ENCODE measurements at places on chromosomes 12 and 14.

GRCh38 chr14:104309657-104310369, 171.4 kb downstream of the KIF26A start:
- no peak for DNase-seq

- no peak for DNase-seq
Observed at GRCh38 chr12:48004053-48004941, at the start of gene COL2A1. Gene COL2A1, minus strand, starts transcription at chr12:48004476. Its CDS starts 155 bp downstream, at chr12:48004321.

DNA sequence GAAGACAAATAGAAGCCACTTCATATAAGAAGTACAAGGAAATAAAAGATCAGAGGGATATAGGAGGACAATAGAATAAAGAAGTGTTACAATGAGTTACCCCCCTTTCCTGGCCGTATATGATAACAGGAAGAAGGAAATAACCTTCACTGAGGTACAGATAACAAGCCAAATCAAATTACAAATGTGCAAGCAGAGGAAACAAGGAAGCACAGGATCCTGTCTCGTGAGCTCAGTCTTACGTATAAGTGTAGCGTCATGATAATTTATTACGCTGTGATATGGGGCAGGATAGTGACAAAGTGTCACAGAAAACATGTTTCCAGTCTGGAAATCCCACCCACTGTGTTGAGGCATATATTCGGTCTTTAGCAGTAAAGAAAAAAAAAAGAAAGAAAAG, 26.5 kb downstream of the CRACR2A start:
- DNase-seq, result no peak

- no peak for DNase-seq
Observed at GRCh38 chr12:27220055-27220987, 23.8 kb upstream of the STK38L start.

DNA sequence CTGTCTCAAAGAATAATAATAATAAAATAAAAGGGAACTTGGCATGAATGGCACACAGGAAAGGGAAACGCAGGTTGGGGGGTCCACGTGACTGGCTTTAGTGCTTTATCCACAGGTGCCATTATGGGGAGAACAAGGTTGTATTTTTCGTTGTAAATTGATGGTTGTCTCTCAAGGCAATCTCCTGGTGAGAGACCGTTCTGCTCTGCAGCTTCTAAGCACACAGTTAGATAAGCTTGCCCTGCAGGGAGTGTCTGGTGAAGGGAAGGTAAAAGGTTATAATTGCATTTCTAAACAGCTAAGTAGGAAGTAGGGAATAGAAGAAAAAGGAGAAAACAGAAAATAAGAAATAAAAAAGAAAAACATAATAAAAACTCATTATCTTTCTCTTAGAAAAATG, 69.1 kb upstream of the CPSF6 start:
- DNase-seq, result no peak

DNA sequence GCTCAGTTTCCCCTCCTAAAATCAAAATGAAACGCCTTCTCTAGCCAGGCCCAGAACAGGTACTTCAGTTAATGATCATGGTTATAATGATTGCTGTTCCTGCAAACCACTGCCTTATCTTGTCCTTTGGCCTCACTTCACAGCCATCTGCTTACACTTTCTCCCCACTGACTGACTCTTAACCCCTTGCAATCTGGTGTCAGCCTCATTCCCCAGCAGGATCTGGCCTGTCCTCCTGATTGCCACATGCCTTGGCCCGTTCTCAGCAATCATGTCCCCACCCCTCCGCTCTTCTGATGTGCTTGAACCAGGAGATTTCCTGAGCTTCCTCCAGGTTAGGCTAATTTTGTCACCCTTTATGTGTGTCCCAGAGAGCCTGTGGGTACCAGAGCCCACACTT, 64.5 kb downstream of the KCNA1 start:
- DNase-seq, result no peak

GRCh38 chr12:4771172-4771959, 51.2 kb downstream of the GALNT8 start:
- no peak for DNase-seq

DNA sequence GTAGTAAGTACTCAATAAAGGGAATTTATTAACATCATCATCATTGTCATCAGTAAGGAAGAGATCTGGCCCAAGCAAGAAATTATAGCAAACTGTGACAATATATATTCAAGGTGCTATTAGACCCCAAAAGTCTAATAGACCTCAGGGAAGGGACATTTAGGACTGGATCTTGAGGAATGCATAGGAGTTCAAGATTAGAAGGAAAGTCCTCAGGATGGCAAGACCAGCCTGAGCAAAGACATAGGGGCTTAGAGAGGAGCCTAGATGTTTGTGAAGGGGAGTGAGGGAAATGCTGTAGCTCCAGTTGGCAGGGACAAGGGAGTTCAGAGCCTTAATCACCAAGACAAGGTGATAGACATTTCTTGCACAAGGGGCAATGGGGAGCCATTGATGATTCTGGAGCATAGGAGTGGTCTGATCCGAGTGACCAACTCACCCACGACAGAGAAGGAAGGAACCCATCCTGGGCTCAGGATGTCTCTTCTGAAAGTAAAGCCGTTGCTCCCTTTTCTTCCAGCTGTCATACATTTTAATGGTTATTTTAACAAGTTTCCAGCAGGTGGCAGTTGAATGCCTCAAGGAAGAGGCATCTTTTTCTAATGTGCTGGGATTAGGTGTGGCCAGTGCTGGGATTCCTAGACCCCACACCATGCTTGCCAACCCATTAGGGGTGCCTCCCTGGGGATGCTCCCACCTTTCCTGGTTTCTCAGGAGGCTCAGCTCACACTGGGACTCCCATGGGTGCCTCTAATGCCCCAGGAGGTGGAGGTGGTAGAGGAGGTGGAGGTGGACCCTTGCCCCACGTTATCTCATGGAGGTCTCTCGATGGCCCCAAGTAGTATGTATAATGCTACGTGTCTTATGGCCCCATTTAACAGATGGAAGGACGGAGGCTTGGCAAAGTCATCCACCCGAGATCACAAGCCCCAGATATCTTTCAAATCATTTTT, 37.8 kb downstream of the PHETA1 start:
- DNase-seq, result no peak

DNA sequence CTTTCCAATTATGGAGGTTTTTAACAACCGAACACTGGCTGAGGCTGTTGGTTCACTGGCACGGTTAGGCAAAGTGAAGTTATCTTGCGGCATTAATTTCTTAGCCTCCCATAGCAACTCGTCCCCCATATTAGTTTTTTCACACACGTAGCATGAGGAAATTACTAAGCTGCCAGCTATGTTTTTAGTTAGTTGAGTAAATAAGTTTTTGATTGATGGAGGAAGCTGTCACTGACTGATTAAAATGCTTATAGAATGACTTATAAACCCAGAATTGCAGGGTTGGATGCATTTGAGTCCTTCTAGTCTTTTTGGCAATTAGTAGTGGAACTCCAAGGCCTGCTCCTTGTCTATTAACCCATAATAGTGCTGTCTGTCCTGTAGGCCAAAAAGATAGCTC, 97.1 kb downstream of the ALG10 start:
- DNase-seq, result no peak

DNA sequence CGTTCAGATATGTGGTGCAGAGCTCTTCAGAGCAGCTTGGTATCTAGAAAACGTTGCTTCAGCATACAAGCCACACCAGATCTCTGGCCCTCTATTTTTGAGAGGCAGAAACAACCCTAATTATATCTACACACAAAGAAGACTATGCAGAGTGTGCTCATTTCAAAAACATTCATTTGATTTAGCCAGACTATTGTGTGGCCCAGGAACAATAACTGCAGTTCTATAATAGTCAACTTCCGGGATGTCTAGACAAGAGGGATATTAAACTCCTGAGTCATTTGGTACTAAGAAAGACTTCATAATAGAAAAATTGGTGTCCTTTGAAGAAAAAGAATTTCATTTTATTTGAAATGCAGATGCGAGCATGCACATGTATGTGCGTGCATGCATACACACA, 153.8 kb downstream of the PELI2 start:
- DNase-seq, result no peak

GRCh38 chr14:69635981-69636639, 24.7 kb downstream of the SUSD6 start:
- DNase-seq, result no peak

DNA sequence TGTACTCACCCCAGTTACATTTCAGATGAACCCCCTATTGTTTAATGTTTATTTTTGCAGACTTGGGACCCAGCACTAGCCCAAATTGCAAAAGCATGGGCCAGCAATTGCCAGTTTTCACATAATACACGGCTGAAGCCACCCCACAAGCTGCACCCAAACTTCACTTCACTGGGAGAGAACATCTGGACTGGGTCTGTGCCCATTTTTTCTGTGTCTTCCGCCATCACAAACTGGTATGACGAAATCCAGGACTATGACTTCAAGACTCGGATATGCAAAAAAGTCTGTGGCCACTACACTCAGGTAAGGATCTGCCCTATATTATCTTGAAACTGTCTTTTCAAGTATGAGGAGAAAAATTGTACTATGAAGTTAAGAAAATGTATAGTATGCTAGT, 1.2 kb downstream of the GLIPR1 start:
- no peak for DNase-seq

DNA sequence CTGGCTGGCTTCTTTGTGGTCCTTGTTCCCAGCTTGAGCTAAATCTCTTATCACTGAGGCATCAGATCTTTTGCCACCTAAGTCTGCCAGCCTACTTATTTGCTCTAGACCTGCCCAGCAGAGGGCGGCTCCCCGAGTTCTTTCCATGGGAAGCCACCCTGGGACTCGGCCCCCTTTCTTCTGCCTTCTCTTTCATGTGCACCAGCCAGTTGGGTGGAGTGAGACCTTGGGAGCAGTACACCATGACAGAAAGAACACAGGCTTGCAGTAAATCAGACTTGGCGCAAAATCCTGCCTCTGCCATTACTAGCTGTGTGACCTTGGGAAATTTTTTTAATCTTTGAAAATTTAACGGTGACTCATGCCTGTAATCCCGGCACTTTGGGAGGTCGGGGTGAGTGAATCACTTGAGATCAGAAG, 7.4 kb downstream of the SMAGP start:
- DNase-seq, result no peak

DNA sequence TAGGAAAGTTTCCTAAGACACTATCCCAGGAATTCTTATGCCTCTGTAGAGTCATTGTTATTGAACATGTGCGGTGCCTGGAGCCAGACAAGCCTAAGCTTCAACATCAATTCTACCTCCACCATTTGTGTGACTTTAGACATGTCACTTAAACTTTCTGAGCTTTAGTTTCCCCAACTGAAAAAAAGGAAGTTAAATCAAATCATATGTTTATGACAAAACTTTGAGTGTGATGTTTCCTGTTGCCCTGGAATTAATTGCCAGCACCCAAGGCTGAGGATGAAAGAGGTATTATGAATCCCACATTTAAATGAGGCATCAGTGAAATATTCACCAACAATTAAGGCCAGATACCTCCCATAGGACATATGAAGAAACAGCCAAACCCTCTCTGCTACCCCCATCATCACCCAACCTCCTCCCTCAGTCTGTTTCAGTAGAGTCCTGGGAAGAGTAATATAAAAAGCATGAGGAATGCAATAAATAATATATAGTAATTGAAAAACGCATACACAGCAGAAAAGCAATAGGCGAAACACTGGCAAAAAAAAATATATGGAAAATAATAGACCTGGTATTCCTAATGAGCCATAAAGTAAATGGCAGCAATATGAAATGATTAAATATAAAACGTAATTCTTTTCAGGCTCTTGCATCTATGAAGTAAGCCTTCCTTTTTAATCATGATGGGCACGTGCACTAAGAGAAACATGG, 182.0 kb upstream of the DCN start:
- no peak for DNase-seq

DNA sequence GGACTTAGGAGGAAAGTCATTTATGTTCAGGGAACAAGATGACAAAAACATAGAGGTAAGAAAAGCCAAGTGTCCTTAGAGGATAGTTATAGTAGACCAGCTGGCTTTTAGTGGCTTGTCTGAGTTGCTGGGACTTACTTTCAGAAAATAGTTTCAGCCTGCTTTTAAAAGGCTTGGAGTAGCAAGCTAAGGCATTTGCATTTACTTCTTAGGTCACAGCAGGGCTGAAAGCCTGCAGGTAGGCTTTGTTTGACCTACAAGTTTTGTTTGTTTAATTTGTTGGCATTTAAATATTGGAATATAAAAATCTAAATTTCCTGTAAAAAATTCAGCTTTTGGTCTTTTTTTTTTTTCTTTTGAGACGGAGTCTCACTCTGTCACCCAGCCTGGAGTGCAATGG, 5.1 kb downstream of the ACSS3 start:
- no peak for DNase-seq

GRCh38 chr12:116880817-116881324, 370 bp downstream of the HRK start:
- no peak for DNase-seq

DNA sequence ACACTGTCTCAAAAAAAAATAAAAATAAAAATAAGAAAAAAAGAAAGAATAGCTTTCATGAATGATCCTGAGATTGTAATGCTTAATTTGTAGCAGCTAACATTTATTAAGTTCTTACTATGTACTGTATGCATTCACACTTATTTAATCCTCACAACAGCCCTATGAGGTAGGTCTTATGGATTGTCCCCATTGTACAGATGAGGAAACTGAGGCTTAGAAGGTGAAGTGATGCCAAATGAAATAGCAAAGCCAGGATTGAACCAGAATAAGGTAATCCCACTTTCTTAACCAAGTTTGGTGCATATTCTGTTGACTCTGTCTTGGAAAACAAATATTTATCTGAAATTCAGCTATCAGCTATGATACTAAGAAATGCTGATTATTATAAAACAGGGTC, 2.1 kb downstream of the USP30 start:
- no peak for DNase-seq

DNA sequence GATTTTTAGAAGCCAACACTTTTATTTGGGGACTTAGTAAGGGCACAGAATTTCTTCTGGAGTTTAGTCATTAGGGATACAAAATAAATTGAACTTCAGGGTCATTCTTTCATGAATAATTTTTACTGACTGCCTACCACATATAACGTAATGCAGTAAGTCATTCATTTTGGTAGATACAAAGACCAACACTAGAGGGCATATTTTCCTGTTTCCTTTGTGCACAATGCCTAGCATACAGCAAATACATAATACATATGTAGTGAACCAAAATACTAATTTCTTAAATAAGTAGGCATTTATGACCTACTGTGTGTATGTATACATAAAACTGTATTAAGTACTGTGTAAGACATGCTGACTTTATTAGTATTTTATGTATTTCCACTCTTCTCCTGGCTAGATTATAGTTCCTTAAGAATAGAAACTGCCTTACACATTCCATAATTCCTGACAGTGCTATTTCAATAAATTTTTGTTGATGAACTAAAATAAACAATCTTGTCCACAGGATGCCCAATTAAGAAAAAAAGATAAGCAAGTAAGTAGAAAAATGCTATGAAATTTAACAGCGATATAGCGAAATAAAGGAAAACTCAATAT, 47.9 kb downstream of the PPP1R12A start:
- no peak for DNase-seq

DNA sequence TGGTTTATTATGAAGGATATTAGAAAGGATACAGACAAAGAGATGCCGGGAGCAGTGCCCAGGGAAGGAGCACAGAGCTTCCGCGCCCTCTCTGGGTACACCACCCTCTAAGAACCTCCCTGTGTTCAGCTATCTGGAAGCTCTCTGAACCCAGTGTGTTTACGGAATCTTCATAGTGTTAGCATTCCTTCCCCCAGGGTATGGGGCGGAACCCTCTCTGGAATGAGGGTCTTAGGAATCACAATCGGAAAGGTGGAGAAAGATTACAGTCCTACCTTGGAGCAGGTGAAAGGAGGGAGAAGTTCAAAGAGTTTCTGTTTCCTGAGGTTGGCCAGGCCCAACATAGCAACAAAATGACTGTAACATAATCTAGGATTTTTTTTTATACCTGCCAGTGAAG, 6.8 kb upstream of the NUDT4 start:
- no peak for DNase-seq
